ENCODE measurements at places on chromosomes 4 and X.

DNA sequence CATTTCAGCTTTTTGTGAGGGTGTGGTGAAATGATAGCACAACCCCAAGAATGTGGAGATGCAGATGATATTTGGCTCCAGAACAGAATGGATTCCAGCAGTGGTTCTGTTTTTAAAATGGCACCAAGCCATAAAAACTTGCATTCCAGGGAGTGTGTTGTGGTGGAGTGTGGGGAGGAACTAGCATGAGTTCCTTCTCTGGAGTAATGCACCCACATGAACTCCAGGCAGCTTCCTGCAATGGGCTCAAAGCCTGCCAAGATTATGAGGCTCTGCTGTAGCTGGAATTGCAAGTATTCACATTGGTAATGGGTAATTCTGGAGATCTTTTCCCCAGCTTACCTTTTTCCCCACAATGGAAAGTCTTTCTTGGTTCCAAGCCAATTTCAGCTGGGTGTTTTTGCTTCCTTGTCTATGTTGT is 161.4 kb downstream of the RAB28 start:
- DNase-seq = peak; percentile 94

GRCh38 chr4:4631150-4631549 is 89.3 kb upstream of the STX18 start:
- no peak for DNase-seq

DNA sequence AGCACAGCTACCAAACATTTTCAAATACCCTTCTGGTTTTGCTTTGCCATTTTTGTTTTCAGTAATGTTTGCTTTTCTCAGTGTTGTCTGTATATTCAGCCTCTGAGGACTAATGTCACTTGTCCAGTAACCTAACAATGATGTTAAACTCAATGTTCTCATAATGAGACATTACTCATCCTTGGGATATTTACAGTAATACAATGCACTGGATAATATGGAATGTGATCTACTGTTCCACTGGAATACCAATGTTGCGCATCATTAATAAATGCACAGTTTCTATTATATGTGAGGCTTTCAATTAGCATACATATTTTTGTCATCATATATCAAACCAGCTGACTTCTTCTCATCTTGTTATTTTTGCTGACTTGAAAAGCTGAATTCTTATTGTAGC is 259.1 kb downstream of the SH2D1A start:
- no peak for DNase-seq

GRCh38 chr4:150078041-150078578 is at the start of gene DCLK2:
Gene DCLK2, plus strand, starts transcription at chr4:150078445. Its CDS starts 583 bp downstream, at chr4:150079028.
- peak; percentile 81 for DNase-seq

GRCh38 chr4:22233230-22233629 is 282.6 kb downstream of the ADGRA3 start:
- no peak for DNase-seq

All from NCI-H226 (cell line).